IMR-90 (cell line): ENCODE measurements at places on chromosomes 3 and 15. TPM values are rescaled to one million over a fixed set of nuclear protein-coding genes. Genes with fewer than 3 reads are reported as not detected.

Gene MYEF2
- 4.5 and 7.5 TPM in 2 replicates for total RNA-seq

GRCh38 chr3:78116874-78117273 lies 1077.0 kb downstream of the ROBO2 start:
- H3K27ac ChIP-seq, result no peak overlapping the region
- H3K4me1 ChIP-seq, result peaks cover 11% of the 10 kb centered on the region
- H3K36me3 ChIP-seq, result no peaks in the 10 kb centered on the region
- H3K4me3 ChIP-seq, result no peak overlapping the region
- DNase-seq, result no peak

GRCh38 chr3:101665851-101666250 lies 11.1 kb downstream of the ZBTB11 start:
- peaks cover 16% of the 10 kb centered on the region for H3K36me3 ChIP-seq
- H3K27ac ChIP-seq, result no peak overlapping the region
- no peaks in the 10 kb centered on the region for H3K27me3 ChIP-seq
- no peaks in the 10 kb centered on the region for H3K4me1 ChIP-seq
- H3K4me3 ChIP-seq, result no peak overlapping the region

DNA sequence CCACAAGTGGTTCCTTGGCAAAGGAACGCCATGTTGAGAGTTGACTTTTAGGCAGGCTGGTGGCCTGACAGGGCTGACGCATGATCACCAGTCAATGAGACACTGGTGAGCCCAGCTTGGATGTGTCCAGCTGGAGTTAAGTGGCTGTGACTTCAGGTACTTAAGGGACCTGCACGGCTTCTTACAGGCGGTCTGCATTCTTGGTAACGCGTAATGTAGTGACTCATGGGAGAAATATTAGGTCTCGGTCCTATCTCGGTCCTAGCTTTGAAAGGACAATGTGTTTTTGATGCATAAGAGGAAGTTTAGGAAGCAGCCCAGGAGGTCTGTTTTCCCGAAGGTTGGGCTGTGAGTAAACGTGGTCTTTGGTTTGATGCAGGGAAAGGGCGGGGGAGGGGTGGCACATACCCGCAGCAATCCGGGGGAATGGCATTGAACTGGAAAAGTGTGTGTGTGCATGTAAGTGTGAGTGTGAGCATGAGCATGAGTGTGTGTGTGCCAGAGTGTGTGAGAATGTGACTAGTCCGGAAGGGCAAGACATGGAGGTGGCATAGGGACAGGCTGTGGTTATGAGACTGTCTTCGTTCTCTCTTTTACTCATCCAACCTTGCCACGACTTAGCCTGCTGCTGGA lies 55.3 kb downstream of the FAM43A start:
- no peak overlapping the region for H3K27ac ChIP-seq
- no peaks in the 10 kb centered on the region for H3K36me3 ChIP-seq
- peaks cover 46% of the 10 kb centered on the region for H3K27me3 ChIP-seq
- H3K4me3 ChIP-seq, result no peak overlapping the region
- peak; percentile 41 for DNase-seq

DNA sequence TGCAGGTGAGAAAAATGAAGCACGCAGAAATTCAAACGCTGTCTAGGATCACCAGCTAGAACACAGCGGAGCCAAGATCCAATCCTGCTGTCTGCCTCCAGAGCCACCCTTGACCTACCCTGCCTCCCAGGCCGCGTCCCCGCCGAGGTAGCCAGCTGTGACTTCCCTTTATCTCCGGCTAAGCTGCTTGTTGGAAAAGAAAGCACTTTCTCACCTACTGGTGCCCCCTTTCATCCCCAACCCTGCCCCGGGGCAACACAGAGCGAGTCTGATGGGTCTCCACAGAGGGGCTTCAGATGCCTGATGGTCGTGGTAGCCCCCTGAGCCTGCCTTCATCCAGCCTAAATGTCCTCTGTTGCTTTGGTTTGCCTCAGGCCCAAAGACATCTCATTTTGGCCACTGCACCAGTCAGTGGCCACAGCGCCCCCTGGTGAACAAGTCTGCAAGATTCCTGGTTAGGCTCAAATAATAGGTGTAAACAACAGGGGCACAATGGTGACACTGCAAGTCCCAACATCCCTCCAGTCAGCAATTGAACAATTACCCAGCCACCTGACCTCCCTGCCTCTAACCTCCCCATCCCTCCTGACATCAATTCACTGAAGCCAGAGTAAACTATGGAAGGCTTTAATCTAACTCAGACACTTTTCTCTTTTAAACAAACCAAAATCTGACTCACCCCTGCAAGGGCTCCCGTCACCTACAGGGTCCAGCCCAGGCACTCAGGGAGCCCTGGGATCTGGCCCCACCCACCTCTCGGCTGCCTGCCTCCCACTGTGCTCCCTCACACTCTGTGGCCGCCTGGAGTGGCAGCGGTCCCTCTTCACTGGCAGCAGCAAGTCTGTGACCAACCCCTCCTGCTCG lies 27.3 kb upstream of the BCL2L10 start:
- no peak overlapping the region for H3K4me3 ChIP-seq
- no peaks in the 10 kb centered on the region for H3K27me3 ChIP-seq
- DNase-seq, result peak; percentile 62
- H3K27ac ChIP-seq, result no peak overlapping the region
- peaks cover 8% of the 10 kb centered on the region; the same call in 1 of the 2 replicates for H3K36me3 ChIP-seq
- H3K4me1 ChIP-seq, result peaks cover 21% of the 10 kb centered on the region

Gene LIPC
- under 0.01 TPM in 1 of 2 replicates, not detected in the other for total RNA-seq

GRCh38 chr15:92683511-92683834 lies 27.9 kb upstream of the FAM174B start:
- H3K27ac ChIP-seq, result no peak overlapping the region
- no peak for DNase-seq
- peaks cover 3% of the 10 kb centered on the region; the same call in 1 of the 2 replicates for H3K27me3 ChIP-seq
- H3K36me3 ChIP-seq, result no peaks in the 10 kb centered on the region
- H3K4me3 ChIP-seq, result no peak overlapping the region
- H3K4me1 ChIP-seq, result peaks cover 1% of the 10 kb centered on the region; the same call in 1 of the 2 replicates

Gene CD80
- total RNA-seq, result not detected in 2 replicates
